Panc1 (cell line): ENCODE measurements at places on chromosomes 16 and 17.

- no peak for DNase-seq
Observed at GRCh38 chr17:75518201-75518600, 1.9 kb downstream of the TSEN54 start.

DNA sequence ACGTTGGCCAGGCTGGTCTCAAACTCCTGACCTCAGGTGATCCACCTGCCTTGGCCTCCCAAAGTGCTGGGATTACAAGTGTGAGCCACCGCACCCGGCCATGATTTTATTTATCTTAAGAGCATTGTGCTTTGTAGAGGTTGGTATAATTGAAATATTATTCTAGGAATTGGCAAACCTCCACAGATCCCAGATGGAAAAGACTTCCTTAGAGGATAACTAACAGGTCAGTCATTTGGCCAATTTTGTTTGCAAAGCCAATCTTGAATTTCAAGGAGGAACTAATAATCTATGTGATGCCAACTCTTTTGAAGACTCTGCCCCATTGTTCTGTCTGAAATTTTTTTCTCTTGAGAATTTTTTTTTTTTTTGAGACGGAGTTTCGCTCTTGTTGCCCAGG, 46.7 kb upstream of the SLC5A10 start:
- DNase-seq = no peak

DNA sequence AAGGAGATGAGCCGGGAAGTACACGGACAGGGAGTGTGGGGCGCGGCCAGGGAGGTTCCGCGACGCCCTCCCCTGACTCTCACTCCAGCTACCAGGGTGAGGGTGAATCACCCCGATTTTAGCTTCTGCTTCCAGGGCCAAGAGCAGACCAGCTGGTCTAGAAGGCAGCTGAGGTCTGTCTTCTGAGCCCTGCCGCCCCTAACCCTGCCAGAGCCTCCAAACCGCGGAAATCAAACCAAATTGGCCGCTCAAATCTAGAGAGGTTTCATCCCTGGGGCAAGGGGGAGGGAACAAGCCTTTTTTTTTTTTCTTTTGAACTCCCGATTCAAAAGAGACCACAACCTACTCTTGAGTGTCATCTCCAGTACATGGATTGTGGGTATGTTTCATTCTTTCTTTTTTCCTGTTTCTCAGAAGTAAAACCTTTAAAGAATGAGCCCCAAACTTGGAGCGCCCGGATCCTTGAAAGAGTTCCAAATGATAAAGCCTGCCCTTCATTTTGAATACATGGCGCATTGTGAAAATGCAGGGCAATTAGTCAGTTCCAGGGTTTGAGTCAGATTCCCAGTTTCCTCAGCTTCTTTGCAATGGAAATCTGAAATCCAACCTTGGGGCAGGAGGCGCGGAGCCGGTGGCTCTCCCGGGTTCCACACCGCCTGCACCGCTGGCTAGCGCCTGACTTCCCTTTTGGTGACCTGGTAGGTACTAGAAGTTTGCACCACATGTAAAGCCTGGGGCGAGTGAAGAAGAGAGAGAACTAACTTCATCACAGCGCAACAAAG, 16.5 kb upstream of the ZFHX3 start:
- DNase-seq = no peak

- no peak for DNase-seq
Observed at GRCh38 chr17:7647018-7647417, 3.7 kb upstream of the ATP1B2 start.

DNA sequence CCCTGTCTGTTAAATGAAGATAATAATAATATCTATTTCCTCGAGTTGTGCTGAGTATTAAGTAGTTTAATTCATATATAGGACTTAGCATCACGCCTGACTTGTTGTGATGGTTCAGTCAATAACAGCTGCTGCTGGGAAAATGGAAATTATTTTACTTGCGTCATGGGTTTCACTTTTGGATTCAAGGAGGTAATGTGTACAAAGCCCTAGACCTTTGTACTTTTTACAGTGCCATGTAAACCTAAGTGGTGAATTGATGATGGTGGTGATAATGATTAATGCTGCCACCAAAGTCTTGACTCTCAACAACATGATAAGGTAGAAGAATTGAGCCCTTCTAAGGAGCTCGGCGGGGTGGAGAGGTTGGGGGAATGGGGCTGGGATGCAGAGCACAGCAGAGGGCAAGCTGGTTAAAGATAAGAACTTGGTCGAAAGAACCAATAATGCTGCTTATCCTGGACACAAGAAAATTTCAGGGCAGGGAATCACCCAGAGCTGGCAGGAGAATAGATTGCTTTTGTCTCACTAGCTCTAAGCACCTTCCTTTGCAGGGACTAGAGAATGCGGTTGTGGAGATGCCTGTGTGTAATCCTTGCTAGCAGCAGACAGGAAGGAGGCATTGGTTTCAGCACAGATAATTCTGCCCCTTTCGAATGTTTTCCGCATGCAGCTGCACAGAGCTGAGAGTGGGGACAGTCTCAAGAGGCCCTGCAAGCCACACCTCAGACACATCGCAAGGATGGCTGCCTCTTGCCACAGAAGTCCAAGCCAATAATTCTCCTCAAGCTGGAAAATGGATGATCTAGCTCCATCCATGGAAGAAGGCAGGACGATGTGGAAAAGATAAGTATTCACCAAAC, 187.1 kb downstream of the TMEM114 start:
- DNase-seq = no peak

- no peak for DNase-seq
Observed at GRCh38 chr16:27347930-27348685, 34.3 kb downstream of the IL4R start.

- DNase-seq = no peak
Observed at GRCh38 chr16:4351880-4352279, 759 bp upstream of the PAM16 start.

DNA sequence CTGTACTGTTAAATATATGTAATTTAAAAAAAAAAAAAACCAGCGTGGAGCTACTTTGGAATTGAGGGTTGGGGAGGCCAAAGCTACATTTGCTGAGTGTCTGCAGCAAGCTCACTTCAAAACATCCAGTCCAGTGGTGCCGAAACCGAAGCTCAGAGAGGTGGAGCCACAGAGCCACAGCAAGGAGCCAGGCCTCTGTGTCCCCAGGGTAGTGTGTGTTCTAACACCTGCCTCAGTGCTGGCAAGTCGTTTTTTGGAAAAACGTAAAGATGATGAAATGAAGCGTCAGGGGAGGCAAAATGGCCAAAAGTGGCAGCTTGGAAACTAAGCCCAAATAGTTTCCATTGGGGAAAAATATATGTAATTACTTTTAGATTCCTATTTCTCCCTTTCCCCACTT, 36.1 kb upstream of the MRC2 start:
- DNase-seq = no peak

DNA sequence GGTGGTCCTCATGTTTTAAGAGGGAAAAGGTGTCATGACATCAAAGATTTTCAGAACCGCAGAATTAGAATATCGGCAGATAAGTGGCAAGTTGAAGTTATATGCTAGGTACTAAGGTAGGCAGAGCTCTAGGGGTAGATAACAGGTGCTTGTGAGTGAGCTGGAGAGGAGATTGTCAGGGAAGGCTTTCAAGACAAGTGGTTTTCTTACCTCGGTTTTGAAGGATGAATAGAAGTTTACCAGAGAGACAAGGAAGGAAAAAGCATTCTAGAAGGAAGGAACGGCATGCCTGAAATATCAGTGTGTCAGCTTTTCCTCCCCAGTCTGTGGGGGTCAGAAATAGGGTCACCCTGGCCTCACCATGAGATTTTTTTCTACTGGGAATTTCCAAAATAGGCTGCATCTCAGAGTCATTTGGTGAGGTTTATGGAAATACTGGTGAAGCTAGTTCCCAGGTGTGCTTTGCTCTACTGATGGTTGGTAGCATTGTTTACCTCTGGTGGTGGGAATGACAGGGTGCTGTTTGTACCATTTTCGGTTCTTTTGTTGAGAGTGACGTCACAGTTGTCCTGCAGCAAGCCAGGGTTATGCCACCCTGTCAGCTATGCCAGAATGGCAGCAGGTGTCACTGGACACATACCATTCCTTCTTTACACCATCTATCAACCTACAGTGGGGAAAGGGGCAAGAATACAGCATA, 112.5 kb downstream of the MSI2 start:
- no peak for DNase-seq

DNA sequence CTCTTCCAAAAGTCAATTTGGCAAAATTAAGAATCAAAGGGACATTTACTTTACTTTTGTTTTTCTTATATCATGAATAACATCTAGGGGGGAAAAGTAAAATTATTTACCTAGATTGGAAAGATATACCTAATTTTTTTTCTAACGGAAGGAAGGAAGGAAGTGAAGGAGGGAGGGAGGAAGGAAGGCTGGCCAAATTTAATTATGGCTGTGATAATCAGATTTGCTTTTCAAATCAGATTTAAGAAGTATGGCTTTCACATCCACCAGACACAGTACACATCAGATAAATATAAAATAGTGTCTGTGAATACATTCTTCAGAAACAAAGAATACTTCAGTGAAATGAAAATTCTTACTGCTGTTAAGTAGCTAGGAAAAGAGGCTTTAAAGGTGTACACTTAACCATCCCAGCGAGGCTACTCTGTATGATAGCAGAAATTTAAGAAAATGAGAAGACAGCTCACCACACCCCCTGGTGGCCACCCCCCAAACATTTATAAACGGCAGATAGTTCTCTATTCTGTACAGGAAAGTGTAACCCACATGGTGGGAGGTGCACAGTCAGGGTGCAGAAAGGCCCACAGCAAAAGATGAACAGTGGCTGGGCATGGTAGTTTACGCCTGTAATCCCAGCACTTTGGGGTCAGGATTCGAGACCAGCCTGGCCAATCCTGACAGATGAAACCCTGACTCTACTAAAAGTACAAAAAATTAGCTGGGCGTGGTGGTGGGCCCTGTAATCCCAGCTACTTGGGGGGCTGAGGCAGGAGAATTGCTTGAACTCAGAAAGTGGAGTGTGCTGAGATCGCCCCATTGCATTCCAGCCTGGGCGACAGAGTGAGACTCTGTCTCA, 150.8 kb downstream of the SSH2 start:
- peak; percentile 35 for DNase-seq

GRCh38 chr16:61014869-61015268, 1021.4 kb downstream of the CDH8 start:
- no peak for DNase-seq

DNA sequence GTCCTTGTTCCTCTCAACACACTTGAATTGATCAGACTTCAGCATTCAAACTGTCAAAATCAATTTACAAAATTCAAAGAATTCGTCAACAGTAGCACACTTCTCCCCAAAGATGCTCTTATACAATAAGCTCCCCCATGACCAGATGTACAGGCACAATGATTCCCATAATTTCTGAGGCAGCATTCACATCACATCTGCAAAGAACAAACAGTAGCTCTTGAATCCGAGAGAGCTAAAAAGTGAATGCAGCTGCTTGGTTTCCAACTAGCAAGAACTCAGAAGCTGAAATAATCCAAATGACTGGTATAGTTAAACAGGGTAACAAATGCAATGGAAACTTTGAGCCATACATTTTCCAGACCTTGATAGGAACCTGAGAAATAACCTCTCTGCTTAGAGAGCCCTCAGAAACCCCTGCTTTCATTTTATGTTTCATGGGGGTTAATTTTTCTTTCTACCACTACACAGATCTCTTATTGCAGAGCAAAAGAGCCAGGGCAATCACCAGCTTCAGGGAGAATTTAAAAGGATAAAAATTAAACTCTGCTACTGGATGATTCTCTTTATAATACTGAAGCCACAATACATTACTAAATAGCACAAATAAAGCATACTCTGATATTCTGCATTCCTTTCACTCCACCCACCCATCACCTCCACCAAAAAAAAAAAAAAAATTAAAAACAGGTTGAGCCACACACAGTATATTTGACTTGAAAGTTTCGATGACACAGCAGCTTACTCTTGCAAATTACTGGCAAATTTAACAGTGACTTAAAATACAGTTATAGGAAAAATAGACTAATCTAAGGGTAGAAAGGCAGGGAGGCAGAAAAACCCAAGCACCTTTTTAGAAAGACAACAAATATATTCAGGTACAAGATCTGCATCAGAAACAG, 23.1 kb upstream of the TMEM97 start:
- DNase-seq = no peak

- no peak for DNase-seq
Observed at GRCh38 chr16:30786115-30786935, 680 bp downstream of the ZNF629 start.

DNA sequence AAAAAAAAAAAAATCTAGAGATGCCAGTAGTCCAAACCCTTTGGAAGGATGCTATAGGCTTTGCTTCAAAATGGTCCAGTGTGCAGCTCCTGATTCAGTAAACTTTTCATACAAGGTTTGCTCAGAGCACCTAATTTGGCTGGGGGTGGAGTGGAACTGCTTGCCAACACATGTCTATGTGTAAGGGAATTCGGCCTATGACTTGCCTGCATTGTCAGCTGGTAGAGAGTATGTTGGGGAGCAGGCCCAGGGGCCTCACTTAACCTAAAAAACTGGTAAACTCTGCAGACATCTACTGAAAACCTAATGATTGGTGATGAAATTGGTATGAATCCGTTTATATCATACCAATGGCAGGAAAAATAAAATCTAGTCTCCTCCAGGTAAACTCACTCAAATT, 1.5 kb upstream of the MFSD6L start:
- DNase-seq = no peak

DNA sequence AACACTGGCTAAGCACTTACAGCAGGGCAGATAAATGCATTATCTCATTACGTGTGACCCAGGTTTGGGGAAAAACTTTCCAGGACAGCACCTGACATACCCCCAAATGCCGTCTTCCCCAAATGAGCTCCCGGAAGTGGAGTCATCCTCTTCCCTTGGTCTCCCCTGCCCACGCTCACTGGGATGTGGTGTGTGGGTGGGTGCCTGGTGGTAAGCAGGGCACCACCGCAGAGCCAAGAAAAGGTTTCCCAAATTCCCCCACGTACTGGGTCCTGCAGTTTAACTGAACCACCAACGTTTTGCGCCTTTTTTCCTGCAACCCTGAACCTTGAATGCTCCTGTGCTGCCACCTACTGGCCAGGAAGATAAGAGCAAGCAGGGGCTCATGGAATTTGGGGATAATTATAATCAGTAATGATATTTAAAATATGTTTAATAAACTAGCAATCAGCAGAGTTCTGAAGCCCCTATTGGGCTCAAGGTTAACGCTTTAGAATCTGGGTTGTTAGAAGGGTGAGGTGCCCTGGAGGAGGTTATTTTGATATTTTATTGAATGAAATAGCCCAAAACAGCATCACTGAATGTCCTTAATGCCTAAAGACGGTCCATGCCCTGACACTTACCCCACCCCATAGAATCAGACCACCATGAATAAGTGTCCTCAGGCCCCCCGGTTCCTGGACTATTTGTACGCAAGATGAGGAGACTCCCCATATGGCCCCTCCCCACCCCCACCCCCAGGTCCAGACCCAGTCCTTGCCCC, 8.0 kb downstream of the SPPL2C start:
- DNase-seq = peak; percentile 13

GRCh38 chr16:380762-381011, 1.1 kb downstream of the PGAP6 start:
- DNase-seq = no peak

- DNase-seq = no peak
Observed at GRCh38 chr16:78972006-78972405, 628.5 kb downstream of the MAF start.

GRCh38 chr17:3039736-3040135, 23.7 kb downstream of the OR1D5 start:
- no peak for DNase-seq
